ENCODE measurements at places on chromosomes 1 and 21.

DNA sequence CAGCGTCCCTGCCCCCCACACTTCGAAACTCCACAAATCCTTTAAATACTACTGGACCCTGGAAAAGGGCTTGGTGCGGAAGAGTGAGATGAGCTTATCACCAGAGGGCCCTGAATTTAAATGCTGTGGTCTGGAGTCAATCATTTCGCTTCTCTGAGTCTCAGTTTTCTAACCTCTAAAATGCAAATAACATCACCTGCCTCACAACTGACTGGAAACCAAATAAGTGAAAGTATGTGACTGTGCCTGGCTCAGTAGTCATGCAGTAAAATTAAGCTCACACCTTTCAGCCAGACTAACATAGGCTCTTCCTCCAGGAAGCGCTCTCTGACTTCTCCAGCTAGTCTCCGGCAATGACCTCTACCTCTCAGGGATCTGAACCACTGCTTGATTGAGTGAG lies 4.2 kb downstream of the GJA4 start:
- DNase-seq, result no peak

DNA sequence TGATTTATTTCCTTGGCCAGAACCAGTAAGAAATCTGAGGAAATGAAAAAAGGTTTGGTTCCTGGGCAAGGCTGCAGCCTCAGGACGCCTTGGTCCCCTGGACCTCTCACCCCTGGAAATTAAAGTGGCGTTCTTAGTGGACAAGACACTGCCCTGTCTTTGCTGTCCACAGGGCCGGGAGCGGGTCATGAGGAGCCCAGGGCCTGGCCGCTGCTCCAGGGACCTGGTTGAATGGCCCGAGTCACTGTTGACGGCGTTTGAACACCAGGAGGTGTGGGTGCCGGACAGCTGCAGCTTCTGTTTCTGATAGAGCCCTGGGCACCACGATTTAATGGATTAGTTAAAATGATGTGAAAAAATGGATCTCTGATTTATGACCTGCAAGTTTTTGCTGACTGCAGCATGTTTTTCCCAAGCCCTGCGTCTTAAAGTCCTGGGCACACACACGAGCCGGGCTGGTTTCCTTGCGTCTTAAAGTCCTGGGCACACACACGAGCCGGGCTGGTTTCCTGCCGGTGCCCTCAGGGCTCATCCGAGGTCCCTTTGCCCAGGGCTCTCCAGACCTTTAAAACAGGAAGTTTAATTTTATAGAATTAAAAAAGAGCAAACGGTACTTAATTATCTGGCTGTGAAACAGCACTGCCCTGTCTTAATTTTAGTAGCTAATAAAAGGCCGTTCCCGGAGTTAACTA lies 74.1 kb upstream of the ACTRT2 start:
- DNase-seq, result no peak

DNA sequence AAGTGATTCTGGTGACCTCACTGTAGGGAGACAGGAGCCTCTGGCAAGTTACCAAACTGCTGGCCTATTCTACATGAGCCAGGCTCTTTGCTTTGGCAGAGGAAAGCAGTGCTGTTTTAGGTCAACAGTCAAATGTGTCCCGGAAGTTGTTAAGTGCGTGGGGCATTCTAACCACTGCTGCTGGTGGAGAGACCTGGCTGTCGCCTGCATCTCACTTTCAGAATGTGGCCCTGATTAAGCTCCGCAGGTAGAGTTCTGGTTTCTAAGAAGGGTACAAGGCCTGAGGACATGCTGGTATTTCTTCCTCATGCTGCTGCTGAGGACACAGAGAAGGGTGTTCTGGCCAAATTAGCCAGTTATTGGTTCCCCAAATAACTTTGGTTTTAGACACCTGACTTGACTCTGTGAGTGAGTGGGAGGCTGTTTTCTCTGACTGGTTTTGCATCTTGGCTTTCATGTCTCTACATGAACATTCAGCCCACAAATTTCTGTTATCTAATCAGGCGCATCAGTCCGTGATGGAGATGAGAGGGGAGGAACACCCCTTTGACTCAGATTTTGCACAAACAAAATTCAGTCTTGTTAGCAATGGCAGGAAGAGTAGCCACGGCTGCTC lies 120.8 kb downstream of the LMO4 start:
- peak; percentile 77 for DNase-seq

- no peak for DNase-seq
Measured at GRCh38 chr1:87296206-87296605, 32.5 kb upstream of the LMO4 start.

DNA sequence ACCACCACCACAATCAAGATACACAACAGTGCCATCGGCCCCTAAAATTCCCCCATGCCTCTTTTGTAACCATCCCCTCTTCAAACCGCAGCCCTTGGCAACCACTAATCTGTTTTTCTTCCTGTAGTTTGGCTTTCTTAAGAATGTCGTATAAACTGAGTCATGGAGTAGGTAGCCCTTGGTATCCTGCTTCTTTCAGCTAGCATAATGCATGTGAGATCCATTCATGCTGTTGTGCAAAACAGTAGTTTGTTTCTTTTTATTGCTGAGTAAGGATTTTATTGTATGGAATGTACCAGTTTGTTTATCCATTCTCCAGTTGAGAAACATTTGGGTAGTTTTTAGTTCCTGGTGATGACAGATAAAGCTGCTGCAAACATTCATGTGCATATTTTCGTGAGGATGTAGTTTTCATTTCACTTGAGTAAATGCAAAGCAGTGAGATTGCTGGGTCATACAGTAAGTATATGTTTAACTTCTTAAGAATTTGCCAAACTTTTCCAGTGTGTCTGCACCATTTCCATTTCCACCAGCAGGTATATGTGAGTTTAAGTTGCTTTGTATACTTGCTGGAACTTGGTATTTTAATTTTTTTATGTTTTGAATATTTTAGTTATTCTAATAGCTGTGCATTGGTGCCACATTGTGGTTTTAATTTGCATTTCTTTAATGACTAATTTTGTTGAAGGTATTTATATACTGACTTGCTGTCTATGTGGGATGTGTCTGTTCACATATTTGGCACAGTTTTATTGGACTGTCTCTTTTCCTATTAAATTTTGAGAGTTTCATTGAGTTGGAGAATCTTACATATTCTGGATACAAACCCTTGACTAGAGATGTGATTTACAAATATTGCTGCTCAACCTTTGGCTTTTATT lies 148.4 kb upstream of the MAP1LC3C start:
- no peak for DNase-seq

GRCh38 chr1:26789931-26790330 lies 2.2 kb downstream of the PIGV start:
- DNase-seq, result no peak

- DNase-seq, result no peak
Measured at GRCh38 chr1:60066001-60066400, 7.6 kb downstream of the C1orf87 start.

GRCh38 chr1:63321785-63322113 lies 618 bp upstream of the FOXD3 start:
- DNase-seq, result no peak

- DNase-seq, result no peak
Measured at GRCh38 chr1:89022167-89022959, at the start of gene GBP3. Gene GBP3, minus strand, starts transcription at chr1:89022866. Its CDS starts 2,145 bp downstream, at chr1:89020721.

GRCh38 chr1:15454256-15454655 lies 2.3 kb upstream of the CELA2A start:
- no peak for DNase-seq

- no peak for DNase-seq
Measured at GRCh38 chr1:80363689-80364475, 1357.4 kb upstream of the ADGRL4 start.

DNA sequence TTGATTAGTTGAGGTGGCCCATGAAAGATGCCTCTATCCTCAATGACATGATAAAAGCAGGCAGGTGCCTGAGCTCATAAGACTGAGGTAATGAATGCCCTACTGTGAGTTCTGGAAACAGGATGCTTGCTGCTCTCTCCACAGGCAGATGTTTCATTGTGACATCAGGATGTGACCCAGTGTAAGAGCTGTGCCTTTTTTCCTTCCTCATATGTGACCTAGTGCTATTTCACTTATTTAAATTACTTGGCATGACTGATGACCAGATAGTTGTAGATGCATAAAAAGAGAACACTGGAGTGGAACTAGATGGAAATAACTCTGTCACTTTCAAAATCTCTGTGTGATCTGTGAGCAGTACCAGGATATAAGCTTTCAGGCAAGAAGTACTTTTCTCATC lies 31.9 kb downstream of the KIF14 start:
- no peak for DNase-seq

DNA sequence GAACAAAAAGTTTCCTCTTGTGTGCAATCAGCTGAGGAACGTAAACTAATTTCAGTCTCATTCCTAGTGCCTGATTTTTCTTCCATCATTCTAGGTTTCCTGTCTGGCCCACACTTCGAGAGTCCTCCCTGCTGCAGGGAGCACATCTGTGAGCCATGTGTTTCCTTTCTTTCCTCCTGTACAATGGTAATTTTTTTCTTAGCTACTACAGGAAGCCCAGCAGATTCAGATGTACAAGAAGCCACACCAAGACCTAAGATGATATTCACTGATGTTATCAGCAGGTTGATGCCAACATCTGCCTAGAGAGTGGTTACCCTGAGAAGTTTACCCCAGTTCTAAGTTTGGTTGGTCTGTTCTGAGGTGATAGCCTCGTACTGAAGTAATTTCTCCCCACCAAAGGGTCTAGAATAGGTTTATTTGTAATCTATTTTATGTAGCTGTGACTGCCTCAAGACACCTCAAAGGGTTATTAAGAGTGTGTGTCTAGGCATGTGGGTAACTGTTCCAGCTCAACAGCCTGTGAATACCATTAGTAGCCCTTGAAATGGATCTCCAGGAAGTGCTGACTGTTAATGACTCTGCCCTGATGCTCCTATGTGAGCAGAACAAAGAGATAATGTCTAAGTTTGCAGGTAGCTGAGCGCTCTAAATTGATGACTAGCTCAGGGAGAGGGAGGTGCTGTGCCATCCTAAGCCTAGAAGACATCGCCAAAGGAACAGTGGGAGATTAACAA lies 31.7 kb upstream of the CLDN14 start:
- DNase-seq, result no peak

DNA sequence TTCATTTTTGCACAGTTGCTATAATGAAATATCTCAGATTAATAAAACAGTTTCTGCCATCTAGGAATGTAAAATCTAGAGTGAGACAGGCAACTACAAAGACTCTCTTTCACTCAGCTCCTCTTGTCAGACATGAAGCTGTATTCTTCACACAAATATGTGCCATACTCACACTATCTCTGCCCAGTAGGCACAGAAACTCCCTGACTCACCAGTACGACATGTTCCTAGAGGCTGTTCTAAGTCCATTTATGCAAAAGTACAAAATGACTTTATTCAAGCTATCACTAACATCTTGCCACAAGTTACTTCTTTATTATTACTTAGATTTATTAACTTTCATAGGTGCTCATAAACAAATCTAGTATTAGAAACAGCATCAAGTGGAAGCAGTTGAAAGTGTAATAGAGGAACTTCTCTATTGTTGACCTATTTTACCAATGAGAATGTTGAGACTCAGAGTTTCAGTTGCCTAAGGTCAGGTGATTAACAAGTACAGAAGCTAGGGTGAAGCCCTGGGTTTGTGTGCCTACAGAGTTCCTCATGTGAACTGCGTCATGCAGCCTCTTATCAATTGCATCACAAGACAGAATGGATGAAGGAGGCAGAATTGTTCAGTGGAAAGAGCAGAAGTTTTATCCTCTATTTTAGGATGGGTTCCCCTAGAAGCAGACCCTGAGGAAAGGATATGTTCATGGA lies 98.9 kb downstream of the RGS2 start:
- no peak for DNase-seq

- DNase-seq, result no peak
Measured at GRCh38 chr1:18564676-18565075, 66.0 kb upstream of the PAX7 start.

GRCh38 chr1:32195972-32196823 lies 4.2 kb upstream of the CCDC28B start:
- DNase-seq, result no peak

GRCh38 chr1:42133809-42134526 lies 19.2 kb upstream of the GUCA2B start:
- DNase-seq, result no peak

- DNase-seq, result no peak
Measured at GRCh38 chr1:99265124-99265523, 832 bp downstream of the PLPPR4 start.

GRCh38 chr1:60461925-60462595 lies 388.5 kb upstream of the C1orf87 start:
- DNase-seq, result no peak

- DNase-seq, result no peak
Measured at GRCh38 chr1:241579434-241579833, 47.3 kb downstream of the KMO start.

GRCh38 chr1:63643517-63643916 lies 50.3 kb downstream of the PGM1 start:
- no peak for DNase-seq

GRCh38 chr1:23759277-23759676 lies 16.0 kb downstream of the ELOA start:
- DNase-seq, result no peak

- DNase-seq, result no peak
Measured at GRCh38 chr1:2320006-2320405, 71.3 kb downstream of the MORN1 start.

GRCh38 chr1:35005711-35006110 lies 20.6 kb upstream of the TMEM35B start:
- DNase-seq, result no peak

DNA sequence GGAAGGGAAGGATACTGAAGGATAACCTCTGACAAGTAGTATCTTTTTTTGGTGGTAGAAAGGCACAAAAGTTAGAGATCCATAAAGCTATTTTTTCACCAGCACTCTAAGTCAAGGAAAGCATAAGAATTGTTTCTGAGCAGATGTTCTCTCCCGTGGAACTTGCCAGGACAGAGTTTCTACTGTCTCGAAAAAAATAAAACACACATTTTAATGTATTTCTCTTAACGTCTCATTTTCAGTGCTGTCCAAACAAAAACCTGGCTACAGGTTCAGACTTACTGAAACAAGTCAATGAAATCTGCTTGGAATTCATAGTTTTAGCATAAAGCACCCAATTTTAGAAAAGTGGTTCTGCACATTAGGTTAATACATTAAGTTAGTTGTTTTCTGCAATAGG lies 338.3 kb downstream of the LTN1 start:
- DNase-seq, result no peak

DNA sequence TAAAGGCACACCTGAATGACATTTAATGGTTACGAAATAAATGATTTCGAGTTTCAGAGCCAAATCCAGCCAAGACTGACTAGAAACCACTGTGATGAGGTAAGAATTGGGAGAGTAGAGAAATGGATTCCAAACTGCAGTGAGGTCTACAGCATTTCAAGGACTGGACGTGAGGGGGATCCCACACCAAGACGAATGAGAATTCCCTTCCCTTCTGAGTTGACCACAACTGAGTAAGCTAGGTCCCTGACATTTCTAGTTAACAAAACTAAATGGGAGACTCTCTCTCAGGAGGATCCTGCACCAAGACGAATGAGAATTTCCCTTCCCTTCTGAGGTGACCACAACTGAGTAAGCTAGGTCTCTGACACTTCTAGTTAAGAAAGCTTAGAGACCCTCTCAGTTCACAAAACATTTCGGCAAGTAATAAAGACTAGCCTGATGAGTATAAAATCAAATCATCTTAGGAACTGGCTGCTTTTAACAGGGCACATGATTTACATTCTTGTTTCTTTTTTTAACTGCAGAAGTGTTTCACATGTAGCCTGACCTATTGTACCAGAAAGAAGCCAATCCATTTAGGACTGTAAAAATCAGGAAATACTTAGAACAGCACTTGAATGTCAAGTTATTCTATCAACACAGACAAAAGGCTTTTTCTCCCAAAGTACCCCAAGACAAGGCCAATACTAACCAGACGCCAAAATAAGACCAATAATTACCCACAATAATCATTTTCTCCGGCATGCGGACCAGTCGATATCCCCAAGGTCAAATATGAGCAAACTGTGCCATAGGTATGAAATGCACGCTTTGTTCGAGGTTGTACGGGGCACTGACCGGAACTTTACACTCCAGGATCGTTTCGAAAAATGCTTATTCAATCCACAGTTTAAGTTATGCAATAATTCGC lies 1.4 kb upstream of the SPATA1 start:
- DNase-seq, result no peak

Measured in activated effector memory CD4-positive, alpha-beta T cell treated with anti-CD3 and anti-CD28 coated beads, Interleukin-2, amount 50 U/mL, for 16 hours (primary cell).